ENCODE measurements at places on chromosomes 7 and 10.
A peak's percentile ranks its signal among the peaks of the same experiment; 100 is the strongest.

DNA sequence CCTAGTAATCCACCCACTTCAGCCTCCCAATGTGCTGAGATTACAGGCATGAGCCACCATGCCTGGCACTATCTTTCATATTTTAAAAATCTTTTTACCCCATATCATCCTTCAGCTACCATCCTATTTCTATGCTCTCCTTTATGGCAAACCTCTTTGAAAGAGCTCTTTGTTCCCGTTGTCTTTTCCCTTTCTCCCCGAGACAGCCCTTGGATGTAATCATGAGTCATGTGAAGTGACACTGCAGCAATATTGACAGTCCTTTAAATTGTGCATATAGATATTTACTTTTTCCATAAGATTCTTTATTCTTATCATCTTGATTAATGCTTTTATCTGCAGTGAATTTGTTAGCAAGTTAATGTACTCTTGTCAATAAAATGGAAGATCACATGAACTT lies 286.6 kb downstream of the ANKRD7 start:
- no peak for DNase-seq
- H3K27ac ChIP-seq, result no peak overlapping the region
- no peaks in the 10 kb centered on the region for H3K27me3 ChIP-seq
- no peaks in the 10 kb centered on the region for H3K36me3 ChIP-seq

GRCh38 chr7:24840563-24840962 lies 83.3 kb upstream of the GSDME start:
- H3K4me3 ChIP-seq, result no peak overlapping the region
- H3K27ac ChIP-seq, result no peak overlapping the region
- DNase-seq, result no peak
- H3K27me3 ChIP-seq, result no peaks in the 10 kb centered on the region

DNA sequence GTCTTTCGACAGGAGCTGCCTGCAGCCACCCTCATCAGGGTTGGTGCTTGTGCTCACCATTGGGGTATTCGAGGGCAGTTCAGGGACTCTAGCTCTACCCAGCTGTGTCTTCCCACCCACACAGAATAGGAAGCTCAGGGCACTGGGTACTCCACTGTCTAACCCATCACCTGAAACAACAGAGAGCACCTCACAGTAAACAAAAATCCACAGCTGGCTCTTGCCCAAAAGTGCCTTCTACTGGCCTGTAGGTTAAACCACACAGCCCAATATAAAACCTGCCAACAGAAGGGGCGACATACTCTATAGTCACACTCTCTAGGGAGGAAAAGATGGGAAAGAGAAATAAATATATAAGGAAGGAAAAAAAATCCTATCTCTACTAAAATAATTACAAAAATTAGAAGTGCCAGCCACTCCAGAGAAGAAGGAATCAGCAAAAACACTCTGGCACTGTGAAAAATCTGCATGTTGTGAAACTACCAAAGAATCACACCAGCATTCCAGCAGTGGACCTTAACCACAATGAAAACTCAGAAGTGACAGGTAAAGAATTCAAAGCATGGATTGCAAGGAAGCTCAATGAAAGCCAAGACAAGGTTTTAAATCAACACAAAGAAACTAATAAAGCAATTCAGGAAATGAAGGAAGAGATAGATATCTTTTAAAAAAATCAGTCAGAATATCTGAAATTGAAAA lies 110.0 kb downstream of the HGF start:
- no peaks in the 10 kb centered on the region for H3K27me3 ChIP-seq
- no peak overlapping the region for H3K27ac ChIP-seq
- no peaks in the 10 kb centered on the region for H3K36me3 ChIP-seq
- DNase-seq, result no peak

GRCh38 chr10:97203220-97203619 lies 17.5 kb upstream of the SLIT1 start:
- no peaks in the 10 kb centered on the region for H3K36me3 ChIP-seq
- H3K27ac ChIP-seq, result no peak overlapping the region
- H3K4me1 ChIP-seq, result no peaks in the 10 kb centered on the region
- no peak for DNase-seq

DNA sequence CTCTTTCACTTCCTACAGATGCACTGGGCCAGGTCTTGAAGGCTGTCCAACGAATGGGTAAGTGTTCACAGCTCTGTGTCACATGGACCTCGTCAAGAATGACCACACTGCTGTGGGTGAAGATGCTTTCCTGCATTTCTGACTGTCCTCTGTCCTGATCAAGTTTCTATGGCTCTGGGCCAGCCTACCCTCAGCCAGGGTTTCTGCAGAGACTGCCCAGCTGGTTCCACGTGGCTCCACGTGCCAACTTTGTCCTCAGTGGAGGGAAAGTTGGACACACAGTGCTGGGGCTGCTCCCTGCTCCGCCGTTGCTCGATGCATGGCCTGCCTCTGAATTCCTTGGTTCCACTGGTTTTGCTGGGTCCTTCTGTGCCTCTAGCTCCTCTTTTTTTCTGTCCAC lies 152.3 kb downstream of the EGFR start:
- H3K36me3 ChIP-seq, result peaks cover 4% of the 10 kb centered on the region
- H3K4me3 ChIP-seq, result no peak overlapping the region
- peak; percentile 73 for DNase-seq
- peak overlapping the region; percentile 5 for H3K27ac ChIP-seq
- no peaks in the 10 kb centered on the region for H3K27me3 ChIP-seq
- H3K4me1 ChIP-seq, result peaks cover 12% of the 10 kb centered on the region

DNA sequence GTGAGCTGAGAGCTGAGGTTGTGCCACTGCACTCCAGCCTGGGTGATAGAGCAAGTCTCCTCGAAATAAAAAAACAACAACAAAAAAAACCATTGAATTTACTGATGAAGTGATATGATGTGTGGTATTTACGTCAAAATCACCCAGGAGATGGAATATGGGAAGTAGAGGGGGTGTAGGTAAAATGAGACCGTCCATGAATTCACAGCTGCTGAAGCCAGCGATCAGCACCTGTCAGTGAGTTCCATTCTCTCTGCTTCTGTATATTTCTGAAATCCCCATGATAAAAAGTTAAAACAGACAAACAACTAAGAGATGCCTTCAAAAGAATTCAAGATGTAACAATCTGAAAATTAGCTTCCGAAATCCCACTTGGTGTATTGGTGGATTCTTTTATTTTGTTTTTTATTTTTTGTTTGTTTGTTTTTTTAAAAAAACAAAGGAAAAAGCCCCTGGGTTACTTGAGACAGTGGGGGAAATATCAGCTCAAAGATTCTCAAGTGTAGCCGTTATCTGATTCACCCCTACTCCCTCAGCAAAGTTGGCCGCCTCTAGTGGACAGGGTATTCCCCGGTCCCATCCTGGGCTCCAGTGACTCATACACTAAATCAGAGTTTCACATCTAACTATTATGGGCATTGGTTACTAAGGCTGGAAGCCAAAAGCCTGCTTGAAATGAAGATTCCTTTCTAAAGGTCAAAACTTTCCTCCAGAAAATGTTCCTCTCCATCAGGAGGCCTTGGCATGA lies 76.4 kb downstream of the MAP3K8 start:
- no peaks in the 10 kb centered on the region for H3K36me3 ChIP-seq
- H3K4me3 ChIP-seq, result no peak overlapping the region
- peak; percentile 49 for DNase-seq
- H3K27ac ChIP-seq, result peak overlapping the region; percentile 51
- no peaks in the 10 kb centered on the region for H3K27me3 ChIP-seq

- no peaks in the 10 kb centered on the region for H3K4me1 ChIP-seq
- H3K27me3 ChIP-seq, result no peaks in the 10 kb centered on the region
- no peak overlapping the region for H3K4me3 ChIP-seq
- no peak for DNase-seq
Measured at GRCh38 chr10:13674645-13675588, 88.2 kb downstream of the PRPF18 start.

GRCh38 chr10:21604651-21605050 lies 70.6 kb downstream of the MLLT10 start:
- H3K27ac ChIP-seq, result no peak overlapping the region
- no peak overlapping the region for H3K4me3 ChIP-seq
- peaks cover 4% of the 10 kb centered on the region for H3K4me1 ChIP-seq
- H3K36me3 ChIP-seq, result no peaks in the 10 kb centered on the region
- H3K27me3 ChIP-seq, result no peaks in the 10 kb centered on the region
- no peak for DNase-seq

GRCh38 chr7:106820321-106821217 lies 44.5 kb upstream of the PIK3CG start:
- H3K4me1 ChIP-seq, result no peaks in the 10 kb centered on the region
- H3K27me3 ChIP-seq, result no peaks in the 10 kb centered on the region
- no peak overlapping the region for H3K27ac ChIP-seq
- no peaks in the 10 kb centered on the region for H3K36me3 ChIP-seq

GRCh38 chr7:10706875-10707493 lies 266.7 kb upstream of the PHF14 start:
- no peaks in the 10 kb centered on the region for H3K4me1 ChIP-seq
- H3K4me3 ChIP-seq, result no peak overlapping the region
- no peak overlapping the region for H3K27ac ChIP-seq
- no peaks in the 10 kb centered on the region for H3K27me3 ChIP-seq
- no peaks in the 10 kb centered on the region for H3K36me3 ChIP-seq
- no peak for DNase-seq

DNA sequence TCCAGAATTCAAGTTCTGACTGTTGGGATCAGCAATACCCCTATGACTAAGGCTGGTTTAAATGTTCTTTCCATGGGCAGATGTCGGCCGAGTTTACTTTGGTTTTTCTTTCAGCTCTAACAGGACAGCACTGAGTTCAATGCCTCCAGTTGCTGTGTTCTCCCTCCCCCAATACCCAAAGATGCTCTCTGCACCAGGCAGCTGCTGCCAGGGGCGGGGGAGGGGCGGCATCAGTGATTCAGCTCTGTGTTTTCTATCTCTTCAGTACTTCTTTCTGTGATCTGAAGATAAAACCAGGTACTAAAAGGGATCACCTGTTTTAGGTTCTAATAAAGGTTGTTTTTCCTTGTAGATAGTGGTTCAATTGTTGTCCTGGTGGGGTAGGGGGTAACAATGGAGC lies 576.7 kb upstream of the POT1 start:
- no peak for DNase-seq
- no peaks in the 10 kb centered on the region for H3K36me3 ChIP-seq
- no peaks in the 10 kb centered on the region for H3K4me1 ChIP-seq
- H3K4me3 ChIP-seq, result no peak overlapping the region
- no peak overlapping the region for H3K27ac ChIP-seq
- no peaks in the 10 kb centered on the region for H3K27me3 ChIP-seq

DNA sequence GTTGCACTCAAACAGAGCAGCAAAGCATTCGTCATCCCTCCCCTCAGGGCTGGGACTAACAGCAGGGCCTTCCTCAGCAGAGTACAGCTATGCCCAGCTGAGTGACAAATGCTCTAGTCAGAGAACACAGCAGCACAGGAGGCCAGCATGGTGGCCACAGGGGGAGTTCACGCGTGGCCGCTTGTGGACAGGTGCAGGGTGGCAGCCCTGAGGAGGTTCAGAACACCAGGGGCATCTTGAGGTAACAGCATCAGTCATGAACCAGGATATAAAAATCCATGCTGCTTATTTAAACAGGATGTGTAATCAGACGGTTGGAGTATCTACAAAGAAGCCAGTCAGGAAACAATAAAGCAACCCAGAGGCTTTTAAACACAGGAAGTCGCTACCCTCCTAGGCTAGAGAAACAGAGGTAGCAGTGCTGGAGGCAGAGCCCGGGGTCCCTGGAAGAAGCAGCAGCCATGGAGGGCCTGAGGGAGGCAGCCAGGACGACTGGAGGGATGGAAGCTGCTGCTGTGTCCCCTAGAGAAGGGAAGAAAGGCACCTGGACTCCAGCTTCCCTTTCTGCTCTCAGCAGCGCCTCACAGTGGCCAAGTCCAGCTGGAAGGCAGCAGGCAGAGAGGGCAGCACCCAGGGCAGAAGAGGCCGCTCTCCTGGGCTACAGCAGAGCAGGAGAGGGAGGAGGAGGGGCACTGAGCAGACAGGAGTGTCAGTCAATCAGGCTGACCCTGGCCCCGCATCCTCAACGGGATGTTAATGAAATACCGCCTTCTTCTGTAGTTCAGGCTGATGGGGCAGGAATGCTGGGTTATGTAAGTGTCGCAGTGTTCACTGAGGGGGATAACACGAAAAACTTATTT lies 70.8 kb upstream of the UCN3 start:
- DNase-seq, result peak; percentile 68
- H3K27ac ChIP-seq, result no peak overlapping the region
- H3K36me3 ChIP-seq, result no peaks in the 10 kb centered on the region
- peaks cover 8% of the 10 kb centered on the region for H3K4me1 ChIP-seq

- H3K4me1 ChIP-seq, result no peaks in the 10 kb centered on the region
- H3K27ac ChIP-seq, result no peak overlapping the region
- H3K36me3 ChIP-seq, result no peaks in the 10 kb centered on the region
- H3K4me3 ChIP-seq, result no peak overlapping the region
- no peak for DNase-seq
Measured at GRCh38 chr7:70805360-70805759, 326.6 kb upstream of the GALNT17 start.

DNA sequence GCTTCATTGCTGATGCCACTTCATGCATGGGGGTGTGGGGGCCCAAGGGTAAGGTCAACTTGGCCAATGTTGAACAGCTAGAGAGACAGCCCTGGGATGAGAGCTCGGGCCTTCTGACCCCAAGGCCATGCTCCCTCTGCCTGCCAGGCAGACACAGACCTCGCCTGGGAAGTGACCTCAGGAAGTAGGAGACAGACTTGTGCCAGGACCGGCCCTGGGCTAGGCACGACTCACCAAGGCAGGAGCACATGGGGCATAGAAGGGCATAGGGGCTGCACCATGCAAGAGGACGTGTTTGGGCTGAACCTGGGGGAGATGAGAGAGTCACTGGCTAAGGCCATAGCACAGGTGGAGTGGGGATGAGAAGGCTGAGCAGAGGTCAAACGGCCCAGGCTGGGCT lies 27.1 kb downstream of the ZCCHC24 start:
- no peaks in the 10 kb centered on the region for H3K27me3 ChIP-seq
- H3K4me3 ChIP-seq, result no peak overlapping the region
- H3K27ac ChIP-seq, result no peak overlapping the region
- DNase-seq, result no peak

DNA sequence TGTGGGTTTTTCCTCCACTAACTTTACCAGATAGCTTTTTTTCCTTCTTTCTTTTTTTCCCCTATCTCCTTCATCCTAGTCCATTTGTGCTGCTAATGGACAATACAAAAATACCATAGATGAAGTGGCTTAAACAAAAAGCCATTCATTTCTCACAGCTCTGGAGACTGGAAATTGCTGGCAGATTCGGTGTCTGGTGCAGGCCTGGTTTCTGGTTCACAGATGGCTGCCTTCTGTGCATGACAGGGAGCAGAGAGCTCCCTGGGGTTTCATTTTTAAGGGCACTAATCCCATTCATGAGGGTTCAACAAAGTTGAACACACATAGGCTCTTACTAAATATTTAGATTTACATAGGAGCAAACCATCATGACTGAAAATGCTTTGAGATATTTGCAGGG lies 467.4 kb downstream of the TYW1 start:
- no peak overlapping the region for H3K4me3 ChIP-seq
- H3K27ac ChIP-seq, result no peak overlapping the region
- no peaks in the 10 kb centered on the region for H3K36me3 ChIP-seq
- no peak for DNase-seq
- H3K4me1 ChIP-seq, result no peaks in the 10 kb centered on the region
- no peaks in the 10 kb centered on the region for H3K27me3 ChIP-seq

DNA sequence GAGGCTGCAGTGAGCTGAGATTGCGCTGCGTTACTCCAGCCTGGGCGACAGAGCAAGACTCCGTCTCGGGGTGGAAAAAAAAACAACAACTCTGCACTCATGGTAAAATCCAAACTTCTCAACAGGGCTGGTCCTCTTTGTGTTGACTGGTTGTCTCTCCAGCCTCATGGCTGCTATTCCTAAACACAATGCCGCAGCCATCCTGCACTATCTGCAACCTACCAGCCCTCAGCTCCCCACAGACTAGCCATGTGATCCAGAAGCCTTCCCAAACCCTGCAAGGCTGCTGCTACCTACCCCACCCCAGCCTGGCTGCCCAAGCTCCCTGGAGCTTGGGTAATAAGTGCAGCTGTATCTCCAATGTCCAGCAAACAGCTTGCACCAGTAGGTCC lies 11.7 kb downstream of the ZYX start:
- H3K36me3 ChIP-seq, result peaks cover 13% of the 10 kb centered on the region
- H3K4me3 ChIP-seq, result no peak overlapping the region
- DNase-seq, result no peak
- peak overlapping the region; percentile 72 for H3K27ac ChIP-seq

Measured in psoas muscle (tissue), 8 donors.